ENCODE measurements at places on chromosomes 6 and 20.
A peak's percentile ranks its signal among the peaks of the same experiment; 100 is the strongest.

DNA sequence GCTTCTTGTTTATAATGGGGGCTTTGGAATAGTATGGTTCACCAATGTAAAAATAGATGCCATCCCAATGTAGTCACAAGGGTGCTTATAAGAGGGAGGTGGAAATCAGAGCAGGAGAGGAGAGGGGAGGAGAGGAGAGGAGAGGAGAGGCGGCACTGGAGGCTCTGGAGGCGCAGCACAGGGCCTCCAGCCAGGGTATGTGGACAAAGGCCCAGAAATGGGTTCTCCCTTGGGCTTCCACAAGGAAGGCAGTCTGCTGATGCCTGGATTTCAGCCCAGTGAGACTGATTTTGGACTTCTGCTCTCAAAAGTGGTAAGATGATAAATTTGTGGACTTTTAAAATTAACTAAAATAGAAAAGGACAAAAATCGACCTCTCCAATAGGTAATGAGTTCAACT, 116.8 kb downstream of the RNASET2 start:
- DNase-seq: no peak

DNA sequence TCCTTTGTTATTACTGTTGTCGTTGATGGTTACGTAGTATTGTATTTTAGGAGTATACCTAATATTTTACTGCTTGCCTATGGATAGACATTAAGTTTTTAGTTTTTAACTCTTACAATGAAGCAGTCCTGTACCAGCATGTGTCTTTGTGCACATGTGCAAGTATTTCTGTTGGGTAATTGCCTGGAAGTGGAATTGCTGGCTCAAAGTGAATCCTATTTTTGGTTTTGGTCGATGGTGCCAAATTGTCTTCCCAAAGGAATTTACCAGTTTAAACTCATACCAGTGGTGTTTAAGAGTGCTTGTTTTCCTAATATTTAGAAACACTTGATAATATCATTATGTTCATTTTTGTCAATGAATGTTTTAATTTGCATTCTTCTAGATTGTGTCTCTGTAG, 75.5 kb downstream of the ANKS1A start:
- no peak for DNase-seq

- DNase-seq: peak; percentile 13
Observed at GRCh38 chr20:18831830-18832499, 18.4 kb downstream of the SCP2D1 start.

DNA sequence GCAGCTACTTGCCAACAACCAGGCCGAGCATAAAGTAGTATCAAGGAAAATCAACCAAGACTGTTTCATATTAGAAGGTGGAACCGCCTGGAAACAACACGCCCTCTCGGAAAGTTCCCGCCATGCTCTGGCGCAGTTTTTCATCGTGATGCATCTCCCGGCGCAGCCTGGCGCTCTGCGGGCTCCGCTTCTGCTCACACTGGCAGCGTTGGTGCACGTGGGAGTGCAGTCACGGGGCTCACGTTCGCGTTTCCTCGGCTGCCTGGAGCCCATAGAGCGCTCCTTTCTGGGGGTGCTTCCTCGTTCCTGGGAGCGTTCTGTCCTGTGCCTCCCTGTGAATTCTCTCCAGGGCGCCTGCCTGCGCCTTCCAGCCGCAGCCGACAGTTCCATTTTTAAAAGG, 227.3 kb downstream of the TBXT start:
- no peak for DNase-seq

GRCh38 chr20:57449398-57450354, 58.5 kb downstream of the RBM38 start:
- no peak for DNase-seq

- DNase-seq: no peak
Observed at GRCh38 chr20:53660078-53660909, 66.7 kb upstream of the ZNF217 start.

- DNase-seq: no peak
Observed at GRCh38 chr20:52864916-52865605, 107.1 kb upstream of the TSHZ2 start.

GRCh38 chr20:53872561-53873229, 197.7 kb downstream of the BCAS1 start:
- peak; percentile 40 for DNase-seq

- DNase-seq: no peak
Observed at GRCh38 chr6:148771212-148771601, 24.4 kb downstream of the UST start.

- DNase-seq: no peak
Observed at GRCh38 chr6:66210964-66211363, 503.9 kb upstream of the EYS start.

- no peak for DNase-seq
Observed at GRCh38 chr6:140653972-140654371, 1279.5 kb upstream of the CITED2 start.

- no peak for DNase-seq
Observed at GRCh38 chr6:47587493-47587892, 109.9 kb downstream of the CD2AP start.

GRCh38 chr6:154414021-154414813, 57.6 kb upstream of the IPCEF1 start:
- no peak for DNase-seq

DNA sequence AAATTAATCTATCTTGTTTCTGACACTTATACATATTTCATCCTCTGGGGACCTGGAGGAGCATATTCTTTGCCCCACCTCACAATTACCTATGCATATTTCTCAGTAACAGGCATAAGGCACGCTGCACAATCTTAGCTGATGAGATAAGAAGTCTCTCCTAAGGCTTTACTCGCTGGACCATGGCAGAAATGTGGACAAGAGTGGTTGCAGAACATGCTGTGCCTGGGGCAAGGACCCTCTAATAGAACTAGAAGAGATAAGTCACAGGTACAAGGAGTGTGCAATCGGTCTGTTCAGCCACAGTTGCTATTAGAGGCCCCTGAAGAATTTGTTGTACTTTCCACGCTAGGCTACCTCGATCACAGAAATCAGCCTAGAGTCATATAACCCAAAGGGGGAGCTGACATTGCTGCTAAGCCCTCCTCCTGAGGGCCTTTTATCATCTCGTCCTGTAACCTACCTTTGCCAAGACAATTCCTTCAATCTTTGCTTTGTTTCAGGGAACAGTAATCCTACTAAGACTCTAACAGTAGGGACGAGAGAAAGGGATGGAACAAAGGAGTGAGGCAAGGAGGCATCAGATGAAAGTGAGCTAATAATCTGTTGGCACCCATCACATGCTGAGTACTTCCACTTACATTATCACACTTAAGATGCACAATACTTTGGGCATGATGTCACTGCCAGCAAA, 16.1 kb upstream of the DEFB129 start:
- DNase-seq: no peak

DNA sequence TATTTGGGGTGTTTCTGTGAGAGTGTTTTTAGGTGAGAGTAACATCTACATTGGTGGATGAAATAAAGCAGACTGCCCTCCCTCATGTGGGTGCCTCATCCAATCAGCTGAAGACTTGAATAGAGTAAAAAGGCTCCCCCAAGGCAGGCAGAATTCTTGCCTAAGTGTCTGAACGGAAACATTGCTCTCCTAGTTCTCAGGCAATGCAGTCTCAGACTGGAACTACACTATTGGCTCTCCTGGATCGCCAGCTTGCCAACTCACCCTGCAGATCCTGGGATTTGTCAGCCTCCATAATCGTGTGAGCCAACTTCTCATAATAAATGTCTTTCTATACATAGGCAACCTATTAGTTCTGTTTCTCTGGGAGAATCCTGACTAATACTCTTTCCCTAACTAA, 5.5 kb upstream of the TMEM170B start:
- DNase-seq: no peak

DNA sequence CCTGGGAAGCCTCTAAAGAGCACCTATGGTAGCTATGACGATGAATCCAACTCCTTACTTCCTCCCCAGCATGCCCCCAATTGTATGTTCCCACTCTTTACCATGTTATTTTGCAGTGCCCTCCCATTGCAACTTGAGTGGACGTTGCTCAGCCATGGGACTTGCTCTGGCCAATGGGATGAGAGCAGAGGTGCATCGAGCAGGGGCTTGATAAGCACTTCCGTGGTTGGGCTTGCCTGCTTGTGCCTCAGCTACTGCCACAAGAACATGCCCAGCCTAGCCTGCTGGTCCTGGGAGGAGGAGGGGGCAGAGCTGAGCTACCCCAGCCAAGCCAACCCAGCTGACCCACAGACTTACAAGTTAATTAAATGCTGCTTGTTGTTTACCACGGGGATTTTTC, 71.1 kb upstream of the CTNNBL1 start:
- DNase-seq: no peak

DNA sequence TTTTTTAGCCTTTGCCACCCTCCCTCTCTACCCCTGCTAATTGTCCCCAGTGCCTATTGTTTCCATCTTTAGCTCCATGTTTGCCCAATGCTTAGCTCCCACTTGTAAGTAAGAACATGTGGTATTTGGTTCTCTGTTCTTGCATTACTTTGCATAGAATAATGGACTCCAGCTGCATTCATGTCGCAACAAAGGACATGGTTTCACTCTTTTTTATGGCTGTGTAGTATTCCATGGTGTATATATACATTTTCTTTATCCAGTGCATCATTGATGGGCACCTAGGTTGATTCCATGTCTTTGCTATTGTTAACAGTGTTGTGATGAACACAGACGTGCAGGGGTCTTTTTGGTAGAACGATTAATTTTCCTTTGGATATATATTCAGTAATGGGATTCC, 104.2 kb upstream of the GJE1 start:
- DNase-seq: no peak

- DNase-seq: no peak
Observed at GRCh38 chr6:41535766-41536165, 10.4 kb upstream of the FOXP4 start.
